ENCODE measurements at places on chromosomes 2 and 18. TPM values are rescaled to one million over a fixed set of nuclear protein-coding genes. Genes with fewer than 3 reads are reported as not detected.

GRCh38 chr2:29247336-29247914, 132.2 kb downstream of the CLIP4 start:
- no peak for DNase-seq

DNA sequence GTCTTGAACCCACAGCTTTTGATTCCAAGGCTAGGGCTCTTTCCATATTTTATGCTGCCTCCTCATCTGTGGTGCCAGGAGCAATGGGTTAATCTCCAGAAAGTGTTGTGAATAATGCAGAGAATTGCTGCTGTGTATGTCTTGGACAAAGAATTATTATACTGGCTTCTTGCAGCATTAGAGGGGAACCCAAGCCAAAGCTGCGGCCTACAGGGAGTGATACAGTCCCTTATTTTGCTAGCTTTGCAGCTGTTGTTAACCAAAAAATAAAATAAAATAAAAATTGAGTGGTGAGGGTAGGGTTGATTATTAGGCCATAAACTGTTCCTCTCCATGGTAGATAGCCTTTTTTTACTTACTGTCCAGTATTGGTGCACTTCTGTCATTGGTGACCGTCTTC, 16.7 kb downstream of the WIPF1 start:
- no peak for DNase-seq

GRCh38 chr2:30237966-30238800, 6.8 kb downstream of the LBH start:
- DNase-seq, result no peak

- DNase-seq, result no peak
These were observed 582.6 kb downstream of the CNTNAP5 start for GRCh38 chr2:124607679-124608078.

DNA sequence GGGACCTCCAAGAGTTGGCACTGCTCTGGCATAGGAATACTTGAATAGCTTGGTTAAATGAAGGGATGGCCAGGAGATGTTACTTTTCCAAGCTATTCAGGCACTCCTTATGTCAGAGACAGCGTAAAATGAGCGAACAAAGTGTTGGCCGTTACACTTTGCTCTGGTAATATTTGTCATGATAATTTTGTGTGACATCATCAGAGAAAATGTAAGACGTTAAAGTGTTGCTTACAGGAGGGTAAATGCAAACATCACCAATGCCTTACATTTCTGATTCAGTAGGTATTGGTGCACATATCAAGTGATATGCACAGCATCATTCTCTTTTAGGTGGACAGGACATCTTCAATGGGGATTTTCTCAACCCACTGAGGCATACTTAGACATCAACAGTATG, 46.0 kb downstream of the PLEKHA3 start:
- no peak for DNase-seq

GRCh38 chr2:29273685-29274611, 158.7 kb downstream of the CLIP4 start:
- no peak for DNase-seq

MZT2B gene
- total RNA-seq, result 247 TPM

- peak; percentile 54 for DNase-seq
These were observed 1.3 kb downstream of the HS6ST1 start for GRCh38 chr2:128317181-128317898.

- no peak for DNase-seq
These were observed 306.9 kb upstream of the NT5C1B start for GRCh38 chr2:18896125-18896764.

DNA sequence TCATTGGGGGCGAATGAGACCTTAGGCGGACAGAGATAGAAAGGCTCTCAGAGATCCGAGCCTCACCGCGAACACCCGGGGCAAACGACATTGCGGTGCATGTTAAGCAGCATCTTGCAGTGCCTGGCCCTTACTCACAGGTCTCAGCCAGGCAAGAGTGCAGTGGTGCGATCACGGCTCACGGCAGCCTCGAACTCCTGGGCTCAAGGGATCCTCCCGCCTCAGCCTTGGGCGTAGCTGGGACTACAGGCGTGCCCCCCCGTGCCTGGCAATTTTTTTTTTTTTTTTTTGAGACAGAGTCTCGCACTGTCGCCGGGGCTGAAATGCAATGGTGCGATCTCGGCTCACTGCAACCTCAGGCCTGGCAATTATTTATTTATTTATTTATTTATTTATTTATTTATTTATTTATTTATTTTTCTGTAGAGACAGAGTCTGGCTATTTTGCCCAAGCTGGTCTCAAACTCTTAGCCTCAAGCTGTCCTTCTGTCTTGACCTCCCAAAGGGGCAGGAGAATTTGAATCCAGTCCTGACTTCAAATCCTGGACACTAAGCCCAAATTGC, 1.3 kb downstream of the LAMA3 start:
- no peak for DNase-seq

GRCh38 chr18:76546436-76546835, 51.4 kb upstream of the ZNF516 start:
- DNase-seq, result no peak

FN1 gene
- total RNA-seq, result 0.54 TPM

- no peak for DNase-seq
These were observed 206.5 kb upstream of the SH3BP4 start for GRCh38 chr2:234745347-234745746.

DNA sequence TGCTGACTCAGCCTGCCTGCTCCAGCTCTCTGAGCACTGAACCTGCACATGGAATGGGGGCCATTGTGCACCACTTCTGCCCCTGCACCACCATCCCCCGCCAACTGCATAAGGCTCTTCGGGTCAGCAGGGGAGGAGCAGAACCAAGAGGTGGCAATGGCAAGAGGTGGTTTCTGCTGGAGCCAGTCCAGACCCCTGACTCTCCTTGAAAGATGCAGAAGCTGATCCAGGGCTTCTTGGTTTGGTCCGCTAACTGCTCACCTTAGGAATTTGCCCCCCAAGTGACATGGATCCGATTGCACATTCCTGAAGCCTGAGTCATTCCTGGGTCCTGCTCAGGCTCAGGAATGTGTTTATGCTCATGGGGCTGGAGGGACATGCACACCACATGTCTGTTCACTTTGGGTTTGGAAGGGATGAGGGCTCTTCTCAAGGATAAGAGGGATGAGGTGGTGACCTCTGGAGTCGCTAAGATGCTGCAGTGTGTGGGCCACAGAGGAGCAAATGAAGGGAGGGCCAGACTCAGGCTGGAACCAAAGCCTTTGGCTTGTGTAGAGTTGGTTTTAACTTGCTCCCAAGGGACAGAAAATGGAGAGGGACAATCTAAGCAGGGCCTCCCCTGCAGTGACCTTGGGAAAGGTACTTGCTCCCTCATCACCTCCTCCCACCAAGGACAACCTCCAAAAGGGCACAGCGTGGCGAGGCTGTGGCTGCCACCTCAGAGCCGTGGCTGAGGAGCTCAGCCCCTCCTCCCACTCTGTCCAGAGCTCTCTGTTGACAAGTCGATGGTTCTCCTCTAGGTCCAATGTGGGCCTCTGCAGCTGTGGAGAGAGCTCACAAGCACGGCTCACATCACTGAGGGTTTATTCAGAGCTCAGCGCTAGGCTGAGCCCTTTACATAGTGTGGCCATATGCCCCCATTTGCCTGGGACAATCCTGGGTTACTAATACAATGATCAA, 66.2 kb downstream of the HS1BP3 start:
- DNase-seq, result no peak

- DNase-seq, result no peak
These were observed 631.5 kb downstream of the SUCLG1 start for GRCh38 chr2:83827618-83828017.

APCDD1 gene
- total RNA-seq, result 0.27 TPM

DNA sequence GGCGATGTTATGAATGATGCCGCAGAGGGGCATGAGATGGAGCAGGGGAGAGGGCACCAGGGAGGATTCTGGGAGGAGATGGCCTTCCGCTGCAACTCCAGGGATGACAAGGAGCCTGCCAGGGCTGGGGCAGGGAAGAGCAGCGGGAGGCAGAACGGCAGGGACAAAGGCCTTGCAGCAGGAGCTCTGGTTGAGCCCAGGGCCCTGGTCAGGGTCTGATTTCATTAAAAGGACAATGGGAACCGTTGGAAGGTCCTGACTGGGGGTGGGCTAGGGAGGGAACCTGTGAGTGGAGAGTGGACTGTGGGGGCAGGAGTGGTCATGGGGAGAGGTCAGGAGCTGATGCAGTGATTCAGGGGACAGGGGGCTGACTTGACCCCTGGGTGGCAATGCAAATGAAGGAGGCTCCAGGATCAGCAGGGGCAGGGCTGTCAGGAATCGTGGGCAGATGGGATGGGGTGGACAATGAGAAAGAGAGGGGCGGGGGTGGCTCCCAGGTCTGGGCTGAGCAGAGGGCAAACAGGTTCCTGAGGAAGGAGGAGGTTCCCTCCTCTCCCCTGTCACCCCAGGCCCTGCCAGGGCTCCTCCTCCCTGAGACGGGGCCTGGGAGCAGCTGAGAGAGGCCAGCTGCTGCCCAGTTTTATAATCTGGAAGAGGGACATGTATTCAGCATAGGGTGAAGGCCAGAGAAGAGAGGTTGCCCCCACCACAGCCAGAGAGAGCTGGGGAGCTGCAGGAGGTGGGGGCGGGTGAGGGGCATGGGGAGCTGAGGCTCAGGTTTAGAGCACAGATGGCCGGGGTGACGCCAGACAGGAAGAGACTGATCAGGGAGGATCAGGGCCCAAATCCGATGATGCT, 7.3 kb upstream of the DUSP2 start:
- DNase-seq, result no peak

TUBA3D gene
- total RNA-seq, result under 0.01 TPM

DNA sequence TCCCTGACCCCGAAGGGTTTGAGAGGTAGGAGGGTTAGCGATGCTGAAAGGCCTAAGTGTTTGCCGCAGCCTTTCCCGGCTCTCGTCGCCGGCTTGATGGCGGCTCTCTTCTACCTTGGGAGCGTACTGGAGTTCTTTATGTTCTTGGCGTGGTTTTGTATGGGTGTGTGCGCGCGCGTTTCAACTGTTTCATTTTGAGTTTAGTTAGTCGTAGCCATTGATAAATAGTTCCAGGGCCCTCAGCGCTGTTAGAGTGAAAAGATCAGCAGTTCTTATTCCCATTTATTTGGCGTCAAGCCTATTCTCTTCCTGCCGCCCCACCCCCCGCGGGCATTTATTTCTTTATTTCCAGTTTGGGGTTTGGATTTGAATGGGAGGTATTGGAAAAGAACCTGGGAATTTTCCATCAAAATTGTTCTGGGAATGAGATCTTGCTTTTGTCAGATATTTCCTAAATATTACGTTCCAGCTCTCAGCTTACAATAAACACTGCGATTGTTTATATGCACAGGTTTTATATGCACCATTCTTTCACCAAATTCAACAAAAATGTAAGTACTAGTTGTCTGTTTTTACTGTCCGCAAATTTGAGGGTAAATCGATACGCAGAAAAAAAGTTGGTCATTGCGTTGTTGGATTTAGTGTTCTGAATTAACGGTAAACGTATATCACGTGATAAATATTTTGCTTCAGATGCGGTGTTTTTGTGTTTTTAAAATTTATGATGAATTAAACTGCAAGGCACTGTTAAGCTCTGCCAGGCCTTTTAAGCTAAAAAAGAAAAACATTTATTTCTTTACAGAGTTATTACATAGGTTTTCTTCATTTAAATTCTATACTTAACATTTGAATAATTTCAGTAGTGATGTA, 954 bp downstream of the CCNT2 start:
- peak; percentile 52 for DNase-seq

DNA sequence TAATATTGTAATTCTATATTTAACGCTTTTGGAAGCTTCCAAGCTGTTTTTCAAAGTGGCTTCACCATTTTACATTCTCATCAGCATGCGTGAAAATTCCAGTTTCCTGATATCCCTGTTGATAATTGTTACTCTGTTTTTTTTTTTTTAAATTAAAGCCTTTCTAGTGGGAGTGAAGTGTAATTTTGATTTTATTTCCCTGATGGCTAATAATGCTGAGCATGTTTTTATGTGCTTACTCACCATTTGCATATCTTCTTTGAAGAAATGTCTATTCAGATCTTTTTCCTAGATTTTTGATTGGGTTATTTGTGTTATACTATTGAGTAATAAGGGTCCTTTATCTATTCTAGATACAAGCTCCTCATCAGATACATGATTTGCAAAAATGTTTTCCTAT, 382.8 kb upstream of the HS6ST1 start:
- DNase-seq, result no peak

- no peak for DNase-seq
These were observed 401.2 kb downstream of the TGIF1 start for GRCh38 chr18:3851159-3851558.

DNA sequence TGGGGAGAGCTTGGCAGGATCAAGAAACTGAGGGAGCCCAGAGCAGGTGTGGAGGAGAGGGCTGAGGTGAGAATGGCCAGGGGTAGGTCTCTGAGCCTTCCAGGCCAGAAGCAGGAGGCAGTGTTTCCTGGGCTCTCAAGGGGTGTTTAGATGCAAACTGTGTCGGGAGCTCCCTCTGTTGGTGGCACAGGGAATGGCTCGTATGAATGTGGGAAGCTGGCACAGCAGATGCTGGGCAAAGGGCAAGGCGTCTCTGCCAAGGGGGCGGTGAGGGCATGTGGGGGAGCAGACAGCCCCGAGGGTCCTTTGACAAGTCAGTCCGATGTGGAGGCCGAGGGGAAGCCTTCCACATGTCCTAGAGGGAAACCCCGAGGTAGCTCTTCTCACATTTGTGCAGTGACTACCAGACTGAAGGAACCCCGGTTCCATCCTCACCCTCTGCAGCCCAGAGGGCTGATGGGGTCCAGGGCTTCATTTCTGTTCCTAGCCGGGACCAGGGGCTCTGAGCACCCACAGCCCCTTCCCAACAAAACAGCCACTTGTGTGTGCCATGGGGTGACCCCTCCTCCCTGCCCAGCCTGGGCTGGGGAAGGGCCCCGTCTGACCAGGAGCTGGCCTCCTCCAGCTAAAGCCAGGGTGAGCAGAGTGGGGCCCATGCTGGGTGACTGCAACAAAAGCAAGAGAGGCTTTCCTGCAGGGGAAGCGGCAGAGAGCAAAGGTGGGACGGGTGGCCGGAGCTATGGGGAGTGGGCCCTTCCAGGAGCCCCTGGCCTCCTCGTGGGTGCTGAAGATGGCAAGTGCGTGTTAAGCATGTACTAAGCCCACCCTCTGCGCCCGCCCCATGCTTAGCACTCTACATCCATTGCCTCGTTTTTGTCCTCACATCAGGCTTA, 103.4 kb downstream of the SEPTIN10 start:
- peak; percentile 50 for DNase-seq

DNA sequence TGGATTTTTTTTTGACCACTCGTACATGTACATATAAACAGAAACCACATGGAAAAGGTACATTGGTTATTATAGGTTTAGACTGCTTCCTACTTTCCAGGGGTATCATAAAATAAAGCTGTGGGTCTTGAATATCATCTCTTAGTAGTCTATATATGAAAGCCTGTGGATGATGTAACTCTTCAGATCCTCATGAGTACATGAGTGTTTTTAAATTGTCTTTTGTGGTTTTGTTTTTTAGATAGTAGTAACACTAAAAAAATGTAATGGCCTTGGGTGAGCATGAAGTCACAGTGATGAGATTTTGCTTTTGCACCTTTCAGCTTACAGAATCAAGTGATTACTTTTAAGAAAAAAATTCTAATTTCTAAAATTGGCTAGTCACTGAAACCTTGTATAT, 80.2 kb downstream of the RAB3GAP1 start:
- DNase-seq, result no peak

ODC1 gene
- total RNA-seq, result 64.1 TPM

CREG2 gene
- total RNA-seq, result 0.27 TPM

DNA sequence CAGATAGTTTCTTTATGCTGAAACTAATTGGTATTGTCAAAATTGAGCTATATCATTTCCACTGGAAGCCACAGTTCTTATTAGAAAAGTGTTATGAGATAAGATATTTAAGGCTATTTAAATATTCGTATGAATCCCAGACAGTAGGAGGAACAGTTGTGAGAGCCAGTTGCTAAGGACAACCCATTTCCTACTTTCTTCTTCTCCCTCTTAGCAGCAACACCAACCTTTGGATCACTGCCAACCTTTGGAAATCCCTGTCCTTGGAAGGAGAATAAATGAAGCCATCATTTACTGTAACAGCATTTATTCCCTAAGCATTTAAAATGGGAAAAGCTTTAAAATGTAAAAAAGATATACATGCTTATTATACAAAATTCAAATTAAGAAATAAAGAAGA, 85.8 kb downstream of the PLCL1 start:
- DNase-seq, result no peak
